ENCODE measurements at places on chromosomes 1 and 21.

DNA sequence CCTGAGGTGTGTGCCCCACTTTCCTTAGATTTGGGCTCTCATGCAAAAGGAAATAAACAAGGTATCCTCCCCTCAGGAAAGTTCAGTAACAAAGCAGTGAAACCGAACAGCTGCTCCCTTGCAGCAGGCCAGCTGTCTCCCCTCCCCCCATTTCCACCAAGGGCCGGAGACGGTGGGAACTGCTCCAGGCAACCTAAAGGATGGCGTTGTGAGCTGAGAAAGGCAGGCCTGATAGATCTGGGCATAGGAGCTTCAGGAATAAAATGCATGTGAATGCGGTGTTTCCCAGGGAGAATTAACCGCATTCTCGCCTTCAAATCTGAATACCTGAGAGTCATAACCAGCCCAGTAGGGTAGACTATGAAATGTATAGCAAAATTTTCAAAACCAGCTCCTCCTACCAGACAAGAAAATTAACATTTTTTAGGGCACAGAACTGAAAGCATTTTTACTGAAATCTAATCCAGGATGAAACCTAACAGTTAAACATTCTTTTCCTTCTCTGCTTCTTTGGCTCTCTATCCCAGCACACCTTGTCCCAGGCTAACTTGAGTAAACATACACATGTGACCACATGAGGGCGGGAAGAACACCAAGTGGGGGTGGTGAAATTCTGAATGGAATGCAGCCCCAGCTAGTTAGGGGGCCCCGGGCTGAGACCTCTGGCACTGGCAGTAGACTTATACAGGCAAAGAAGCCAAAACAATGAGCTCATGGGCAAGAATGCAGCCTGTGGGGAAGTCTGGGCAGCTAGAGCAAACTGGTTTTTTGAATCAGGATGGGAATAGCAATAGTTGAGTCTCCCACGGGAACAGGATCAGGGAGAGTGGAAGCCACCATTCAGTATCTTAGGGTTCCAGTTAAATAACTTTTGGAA lies 11.5 kb downstream of the MCL1 start:
- DNase-seq: peak; percentile 72

- no peak for DNase-seq
Measured at GRCh38 chr21:42032968-42033367, 22.8 kb upstream of the ZBTB21 start.

DNA sequence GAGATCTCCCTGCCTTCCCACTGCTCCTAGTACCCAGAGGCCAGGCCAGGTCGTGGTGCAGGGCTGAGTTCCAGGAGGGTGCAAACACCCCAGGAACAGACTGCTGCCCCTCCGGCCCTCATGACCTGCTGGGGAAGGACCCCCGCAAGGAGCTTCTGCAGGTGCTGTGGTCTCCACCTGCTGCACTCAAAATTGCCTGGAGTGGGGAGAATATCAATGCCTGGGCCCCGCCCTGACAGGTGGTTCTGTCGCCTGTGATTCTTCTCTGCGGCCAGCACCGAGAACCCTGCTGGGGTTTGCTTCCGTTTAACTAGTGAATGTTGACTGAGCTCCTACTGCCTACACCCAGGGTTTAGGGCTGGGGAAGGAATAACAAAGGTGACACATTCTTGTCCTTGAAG lies 2.1 kb upstream of the TFF3 start:
- DNase-seq: no peak

DNA sequence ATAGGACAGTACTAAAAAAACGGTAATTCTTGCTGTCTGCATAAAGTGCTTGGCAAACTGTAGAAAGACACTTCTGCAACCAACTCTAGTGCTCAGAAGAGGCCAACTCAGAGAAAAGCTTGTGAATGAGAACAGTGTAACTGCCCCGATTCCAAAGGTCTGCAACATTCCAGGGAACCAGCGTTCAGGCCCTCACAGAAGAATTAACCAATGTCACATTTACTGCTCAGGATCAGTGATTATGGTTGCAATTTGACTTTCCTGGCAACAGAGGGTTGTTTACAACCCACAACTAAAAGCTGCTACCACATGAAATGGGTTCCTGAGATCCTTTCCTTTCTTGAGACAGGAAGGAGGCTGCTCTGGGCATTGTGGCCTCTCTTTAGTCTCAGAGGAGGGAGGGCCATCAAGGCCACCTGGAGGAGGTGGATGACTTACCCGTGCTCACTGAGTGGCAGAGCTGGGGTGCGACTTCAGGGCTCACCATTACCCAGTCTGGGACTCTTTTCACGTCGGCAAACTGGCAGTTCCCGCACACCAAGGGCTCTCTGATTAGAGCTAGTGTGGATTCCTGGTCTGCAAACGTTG lies 15.3 kb downstream of the SRSF4 start:
- no peak for DNase-seq

- DNase-seq: no peak
Measured at GRCh38 chr1:232974971-232975370, 24.6 kb downstream of the NTPCR start.

GRCh38 chr1:61234587-61234919 lies 152.2 kb downstream of the NFIA start:
- DNase-seq: no peak

DNA sequence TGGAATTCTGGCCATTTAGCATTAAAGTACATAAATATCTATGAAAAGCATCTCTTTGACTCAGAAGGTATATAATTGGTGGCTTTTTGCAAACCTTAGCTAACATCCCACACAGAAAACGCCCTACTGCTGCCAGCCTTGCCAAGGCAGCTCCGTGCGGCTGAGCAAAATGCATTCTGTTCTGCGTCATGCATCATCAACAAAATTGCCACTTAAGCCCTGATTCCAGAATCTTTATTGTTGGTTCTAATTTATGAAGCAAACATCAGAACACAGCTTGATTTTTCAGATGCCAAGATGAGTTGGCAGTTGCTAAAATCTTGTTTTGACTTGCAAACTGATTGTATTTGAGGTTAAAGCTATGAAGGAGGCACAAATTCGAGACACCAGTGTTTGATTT lies 314.9 kb upstream of the DEPDC1 start:
- no peak for DNase-seq

DNA sequence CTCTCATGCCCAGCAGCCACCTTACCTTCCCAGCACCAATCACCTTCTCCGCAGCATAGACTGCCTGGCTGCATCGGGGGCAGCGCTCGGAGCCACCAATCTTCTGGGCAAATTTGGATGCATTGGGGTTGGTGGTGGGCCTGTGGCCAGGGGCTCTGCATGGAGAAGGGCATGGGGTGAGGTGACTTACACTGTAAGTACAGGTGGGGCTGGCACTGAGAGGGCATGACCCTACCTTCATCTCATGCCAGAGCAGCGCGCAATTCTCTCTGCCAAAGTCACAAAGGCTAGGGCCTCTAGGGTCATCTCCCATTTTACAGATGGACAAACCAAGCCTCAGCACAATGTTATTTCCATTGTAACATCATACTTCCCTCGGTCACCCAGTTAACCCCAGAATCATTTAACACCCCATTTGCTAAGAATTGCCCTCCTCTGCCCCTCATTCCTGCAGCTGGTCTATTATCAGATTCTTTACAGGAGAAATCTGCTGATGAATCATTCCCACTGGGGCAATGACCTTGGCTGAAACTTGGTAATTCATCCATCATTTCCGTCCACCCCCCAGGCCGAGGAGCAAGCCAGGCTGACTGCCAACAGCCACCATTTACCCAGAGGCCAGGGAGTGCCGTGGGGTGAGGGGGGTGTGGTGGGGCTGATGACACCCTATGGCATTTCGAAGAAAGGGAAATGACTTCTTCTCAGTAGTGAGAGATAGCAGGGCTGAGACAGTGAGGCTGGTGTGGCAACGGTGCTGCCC lies 17.9 kb downstream of the CSRP1 start:
- no peak for DNase-seq

GRCh38 chr1:2311184-2312032 lies 79.9 kb downstream of the MORN1 start:
- DNase-seq: peak; percentile 76

DNA sequence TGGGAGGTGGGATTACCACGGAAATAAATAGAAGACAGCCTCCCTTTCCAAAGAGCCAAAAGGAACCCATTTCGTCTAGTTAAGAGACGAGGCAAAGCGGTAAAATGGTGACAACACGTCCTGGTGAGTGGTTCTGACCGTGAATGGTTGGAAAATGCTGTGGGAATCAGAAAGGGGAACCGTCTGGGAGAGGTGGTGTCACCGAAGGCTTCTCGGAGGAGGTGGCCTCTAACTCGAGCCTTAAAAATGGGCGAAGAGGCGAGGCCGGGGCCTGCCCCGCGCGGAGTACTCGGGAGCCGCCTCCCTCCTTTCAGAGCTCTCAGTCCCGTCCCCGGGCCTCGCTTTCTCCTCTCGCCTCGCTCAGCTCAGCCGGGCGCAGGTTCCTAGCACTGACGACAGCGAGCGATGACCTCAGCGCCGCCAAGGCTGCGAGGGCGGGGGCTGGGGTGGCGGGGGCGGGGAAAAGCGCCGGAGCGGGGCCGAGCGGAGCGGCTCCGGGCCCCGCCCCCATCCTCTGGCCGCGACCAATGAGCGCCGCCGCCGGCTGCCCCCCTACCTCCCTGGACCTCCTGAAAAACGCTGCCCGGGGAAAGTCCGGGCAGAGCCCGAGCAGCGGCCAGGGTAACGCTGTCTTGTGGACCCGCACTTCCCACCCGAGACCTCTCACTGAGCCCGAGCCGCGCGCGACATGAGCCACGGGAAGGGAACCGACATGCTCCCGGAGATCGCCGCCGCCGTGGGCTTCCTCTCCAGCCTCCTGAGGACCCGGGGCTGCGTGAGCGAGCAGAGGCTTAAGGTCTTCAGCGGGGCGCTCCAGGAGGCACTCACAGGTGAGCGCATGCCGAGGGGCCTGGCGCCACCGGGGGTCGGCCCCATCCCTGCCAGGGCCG lies at the start of gene BTG2:
Gene BTG2, plus strand, starts transcription at position 601 of the 890 bp plus-strand sequence. Its CDS starts 88 bp downstream, at position 689.
- peak; percentile 94 for DNase-seq

DNA sequence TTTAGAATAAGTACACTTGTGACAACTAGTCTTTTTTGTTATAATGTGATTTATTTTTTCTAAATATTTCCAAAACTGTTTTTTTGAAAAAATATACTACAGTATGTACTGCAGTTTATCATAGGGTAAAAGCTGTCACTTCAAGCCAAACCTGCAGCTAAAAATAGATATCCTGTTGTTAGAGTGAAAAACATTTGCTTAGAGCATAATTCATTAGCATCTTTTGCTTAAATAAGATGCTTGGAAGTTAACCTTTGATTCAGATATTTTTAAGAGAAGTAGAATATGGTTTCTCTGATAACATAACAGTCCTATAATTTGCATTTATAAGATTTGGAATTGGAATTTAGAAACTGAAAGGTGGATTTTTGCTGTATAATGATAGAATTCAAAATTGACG lies 21.5 kb downstream of the PRKACB start:
- DNase-seq: no peak

DNA sequence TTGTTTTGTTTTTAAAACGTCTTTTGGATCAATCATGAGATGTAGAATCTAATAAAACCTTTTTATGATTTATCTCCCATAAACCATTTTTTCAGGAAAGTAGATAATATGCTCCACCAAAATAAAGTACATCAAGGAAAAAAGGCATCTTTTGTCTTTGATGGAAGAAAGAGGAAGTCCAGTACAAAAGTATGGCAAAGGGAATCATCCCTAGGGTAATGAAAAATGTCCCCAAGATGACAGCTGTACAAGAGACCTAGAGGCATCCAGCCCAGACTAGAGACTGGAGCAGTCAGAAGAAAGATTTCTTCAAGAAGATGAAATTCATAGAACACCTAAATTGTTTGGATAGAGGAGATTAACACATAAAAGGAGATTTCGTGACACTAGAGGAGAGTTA lies 32.3 kb upstream of the GFI1 start:
- DNase-seq: no peak

DNA sequence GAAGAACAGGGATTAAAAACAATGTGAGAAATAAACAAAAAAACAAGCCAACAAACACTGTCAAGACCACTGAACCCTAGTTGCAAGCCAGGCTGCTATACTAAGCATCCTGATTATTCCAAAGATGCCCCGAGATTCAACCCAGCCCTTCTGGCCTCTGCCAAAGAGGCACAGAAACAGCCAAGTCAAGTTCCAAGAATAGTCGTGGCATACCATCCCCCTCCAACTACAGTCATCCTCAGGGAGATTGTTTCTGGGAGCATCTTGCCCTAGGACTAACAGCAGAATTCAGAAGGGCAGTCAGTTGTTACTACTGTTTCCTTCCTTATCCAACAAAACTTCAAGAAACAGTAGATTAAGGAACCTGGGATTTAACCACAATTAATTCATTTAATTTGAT lies 52.3 kb downstream of the ABL2 start:
- no peak for DNase-seq

DNA sequence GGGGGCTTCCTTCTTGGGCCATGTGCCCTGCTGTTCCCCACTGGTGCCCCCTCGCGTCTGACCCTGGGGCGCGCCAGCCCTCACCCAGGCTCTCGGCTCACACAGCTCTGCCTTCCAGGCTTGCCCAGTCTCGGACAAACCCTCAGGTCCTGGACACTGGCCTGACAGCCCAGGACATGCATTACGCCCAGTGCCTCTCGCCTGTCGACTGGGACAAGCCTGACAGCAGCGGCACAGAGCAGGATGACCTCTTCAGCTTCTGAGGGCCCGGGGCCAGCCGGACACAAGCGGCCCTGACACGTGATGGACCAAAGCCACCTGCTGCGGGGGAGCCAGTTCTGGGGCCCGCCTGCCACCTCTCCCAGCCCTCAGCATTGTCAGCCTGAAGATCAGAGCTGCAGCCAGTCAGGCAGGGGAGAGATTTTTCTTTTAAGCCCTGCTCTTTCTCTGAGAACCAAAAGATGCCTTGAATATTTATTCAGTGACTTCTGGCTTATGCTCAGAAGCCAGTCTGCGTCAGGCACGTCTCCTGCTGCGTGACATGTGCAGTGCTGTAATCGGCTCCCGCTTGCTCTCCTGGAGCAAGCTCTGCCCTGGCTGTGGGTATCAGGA lies 23.4 kb downstream of the LDLRAP1 start:
- no peak for DNase-seq

GRCh38 chr1:51491166-51491981 lies 27.7 kb downstream of the EPS15 start:
- DNase-seq: no peak

DNA sequence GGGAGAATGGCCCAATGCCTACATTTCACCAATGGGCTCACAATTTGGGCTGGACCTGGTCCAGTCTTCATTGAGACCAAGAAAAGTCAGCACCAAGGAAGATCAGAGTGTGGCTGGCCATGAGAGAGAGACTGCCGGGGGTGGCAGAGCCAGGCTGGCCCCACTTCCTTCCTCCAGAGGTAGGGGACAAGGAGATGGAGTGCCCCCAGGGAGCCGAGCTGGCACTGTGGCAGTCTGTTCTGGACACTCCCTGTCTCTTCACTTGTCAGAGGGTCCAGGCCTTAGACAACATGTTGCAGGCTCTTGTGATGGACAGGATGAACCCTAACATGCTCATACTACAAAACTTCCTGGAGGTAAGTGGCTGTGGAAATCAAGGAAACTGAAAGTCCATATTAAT lies 27.7 kb downstream of the INAVA start:
- no peak for DNase-seq

GRCh38 chr1:87644033-87644578 lies 315.4 kb downstream of the LMO4 start:
- no peak for DNase-seq

DNA sequence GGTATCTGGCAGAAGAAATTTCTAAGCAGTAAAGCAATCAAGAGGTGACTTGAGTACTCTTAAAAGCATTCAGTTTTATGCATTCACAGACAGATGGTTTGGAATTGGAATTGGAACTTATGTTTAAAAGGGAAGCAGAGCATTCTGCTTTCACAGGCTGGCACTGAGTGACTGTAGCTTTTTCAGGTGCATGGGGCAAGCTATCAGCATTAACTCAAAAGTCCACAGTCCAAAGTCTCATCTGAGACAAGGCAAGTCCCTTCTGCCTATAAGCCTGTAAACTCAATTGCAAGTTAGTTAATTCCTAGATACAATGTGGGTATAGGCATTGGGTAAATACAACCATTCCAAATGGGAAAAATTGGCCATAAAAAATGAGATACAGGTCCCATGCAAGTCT lies 1620.3 kb downstream of the MRPL39 start:
- DNase-seq: no peak
